Activated CD8-positive, alpha-beta T cell treated with anti-CD3 and anti-CD28 coated beads, Interleukin-2, amount 10 ng/mL, durations not matched to agents 7 days and 5 days (primary cell): ENCODE measurements at places on chromosomes 12 and 14.
A peak's percentile ranks its signal among the peaks of the same experiment; 100 is the strongest.

GRCh38 chr12:5489017-5489416 is 57.1 kb downstream of the NTF3 start:
- DNase-seq = no peak

DNA sequence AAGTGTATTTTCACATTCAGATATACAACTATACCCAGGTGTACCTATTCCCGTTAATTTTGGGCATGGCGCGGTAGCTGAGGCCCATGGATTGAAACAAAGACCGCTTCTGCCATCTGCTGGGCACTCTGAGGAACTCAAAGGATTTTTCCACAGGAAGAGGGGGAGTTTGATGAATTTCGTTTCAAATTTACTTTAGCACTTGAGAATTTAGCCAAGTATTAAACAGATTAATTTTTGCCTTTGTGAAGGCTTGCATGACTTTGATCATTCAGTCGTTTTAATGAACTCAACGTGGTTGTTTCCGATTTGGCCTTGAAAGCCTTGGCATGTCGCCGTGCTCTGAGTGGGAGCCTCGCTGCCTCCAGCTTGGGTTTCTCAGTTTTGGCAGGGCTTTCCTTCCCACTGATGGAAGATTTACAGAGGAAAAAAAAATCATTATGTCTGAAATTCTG is 153.2 kb upstream of the DDHD1 start:
- DNase-seq = peak; percentile 43

DNA sequence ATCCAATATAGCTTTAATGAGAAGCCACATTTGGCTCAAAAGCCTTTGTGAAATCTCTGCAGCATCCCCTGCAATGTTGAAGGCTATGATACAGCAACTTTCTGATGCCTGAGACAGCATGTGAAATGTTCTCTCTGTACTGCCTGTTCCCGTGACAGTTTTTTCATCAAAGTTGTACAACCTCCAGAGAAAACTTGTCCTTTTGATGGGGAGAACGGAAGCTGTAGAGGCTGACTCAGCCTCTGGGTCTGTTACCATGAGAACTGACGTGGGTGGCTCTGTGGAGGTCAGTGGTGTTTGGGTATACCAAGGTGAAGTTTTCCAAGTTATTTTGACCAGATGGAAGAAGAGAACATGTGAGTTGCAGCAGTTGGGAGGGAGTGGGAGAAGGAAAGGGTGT is 17.0 kb downstream of the SLC4A8 start:
- no peak for DNase-seq

- DNase-seq = no peak
Measured at GRCh38 chr12:78179346-78179745, 348.7 kb downstream of the NAV3 start.
